ENCODE measurements at places on chromosomes 7 and 10.

- no peak for DNase-seq
Observed at GRCh38 chr7:3146571-3147226, 103.0 kb upstream of the CARD11 start.

DNA sequence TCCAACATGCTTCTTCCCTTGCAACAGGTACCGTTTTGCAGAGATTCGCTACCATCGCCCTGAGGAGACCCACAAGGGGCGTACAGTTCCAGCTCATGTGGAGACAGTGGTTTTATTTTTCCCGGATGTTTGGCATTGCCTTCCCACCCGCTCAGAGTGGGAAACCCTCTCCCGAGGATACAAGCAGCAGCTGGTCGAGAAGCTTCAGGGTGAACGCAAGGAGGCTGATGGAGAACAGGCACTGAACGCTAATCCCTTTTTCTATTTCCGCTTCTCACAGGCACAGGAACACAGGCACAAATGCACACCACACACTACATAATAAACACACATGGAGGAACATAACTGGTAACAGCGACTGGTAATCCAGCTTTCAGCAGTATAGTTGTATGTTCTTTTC is 35.2 kb downstream of the CCAR1 start:
- DNase-seq, result no peak

- no peak for DNase-seq
Observed at GRCh38 chr10:96217711-96218110, 53.7 kb downstream of the BLNK start.

DNA sequence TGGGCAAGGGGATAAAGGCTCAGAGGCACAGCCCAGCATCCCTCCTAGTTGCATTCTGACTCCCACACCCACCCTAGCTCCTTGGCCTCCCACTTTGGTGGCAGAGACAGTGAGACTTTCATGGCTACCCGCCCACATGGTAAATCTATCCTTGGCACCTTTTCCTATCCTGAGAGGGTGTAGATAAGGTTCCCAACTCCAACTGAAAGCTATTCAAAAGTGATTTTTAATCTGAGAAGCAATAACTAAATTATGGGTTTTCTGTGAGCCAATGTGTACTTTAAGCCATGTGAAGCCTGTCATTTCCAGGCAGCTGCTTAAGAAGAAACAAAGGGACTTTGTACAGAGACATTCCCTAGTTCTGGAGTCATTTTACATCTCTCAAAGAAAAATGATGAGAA is 9.1 kb downstream of the LAMB1 start:
- DNase-seq, result no peak

GRCh38 chr7:134645935-134646334 is 718 bp upstream of the BPGM start:
- DNase-seq, result no peak

DNA sequence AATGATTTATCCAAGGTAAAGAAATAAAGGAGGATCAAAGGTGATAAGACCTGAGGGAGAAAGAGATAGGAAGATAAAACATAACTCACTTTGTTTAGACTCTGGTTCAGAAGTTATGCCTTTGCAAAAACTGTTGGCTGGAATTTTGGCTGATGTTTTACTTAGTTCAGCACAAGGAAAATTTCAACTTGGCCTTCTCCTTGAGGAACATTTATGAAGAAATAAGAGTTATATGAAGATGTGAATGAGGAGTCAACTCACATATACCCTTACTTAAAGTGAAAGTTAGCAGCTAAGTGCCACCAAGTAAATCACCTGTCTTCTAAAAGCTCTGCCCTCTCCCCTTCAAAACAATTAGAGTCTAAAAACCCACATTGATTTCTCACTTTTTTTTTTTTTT is 39.7 kb upstream of the COL1A2 start:
- no peak for DNase-seq

DNA sequence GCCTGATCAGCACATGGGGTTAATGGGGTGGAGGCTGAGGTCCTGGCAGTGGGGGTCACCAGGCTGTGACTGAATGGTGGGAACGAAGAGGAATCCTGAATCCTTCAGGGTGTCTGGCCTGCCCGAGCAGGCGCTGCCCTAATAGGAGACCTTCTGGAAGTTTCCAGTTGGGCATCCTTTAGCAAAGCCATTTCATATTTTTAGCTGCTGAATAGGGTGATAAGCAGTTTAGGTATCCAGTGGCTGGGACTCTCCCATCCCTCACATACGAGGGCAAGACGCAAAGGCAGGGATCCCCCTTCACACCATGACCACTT is 159.3 kb downstream of the SH3PXD2A start:
- DNase-seq, result no peak

DNA sequence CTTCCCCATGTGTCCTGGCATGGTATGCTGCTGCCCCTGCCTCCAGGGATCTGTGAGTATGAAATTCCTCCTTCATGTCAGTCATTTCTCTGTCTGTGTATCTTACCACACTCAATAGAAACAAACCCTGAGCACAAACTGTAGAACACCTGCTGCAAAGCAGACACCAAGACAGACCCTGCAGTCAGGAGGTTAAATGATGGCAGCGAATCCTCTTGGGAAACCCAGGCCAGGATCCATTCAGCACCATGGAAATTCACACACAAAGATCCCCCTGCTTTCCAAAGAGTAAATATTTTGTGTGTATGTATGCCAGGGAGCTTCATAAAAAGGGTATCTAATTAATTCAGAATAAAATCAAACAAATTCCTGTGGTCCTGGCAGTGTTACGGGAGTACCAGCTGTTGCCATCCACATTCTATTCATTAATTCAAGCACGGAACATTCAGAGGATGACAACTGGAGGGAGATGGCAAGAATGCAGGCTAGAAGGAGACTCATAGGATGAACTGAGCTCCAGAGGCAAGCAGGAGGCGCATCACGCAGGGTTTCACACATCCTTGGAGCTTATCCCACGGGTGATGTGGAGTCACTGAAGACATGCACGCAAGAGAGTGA is 14.8 kb downstream of the ITIH5 start:
- DNase-seq, result no peak

- DNase-seq, result no peak
Observed at GRCh38 chr10:60816628-60817397, 38.5 kb downstream of the CDK1 start.

- DNase-seq, result no peak
Observed at GRCh38 chr7:1810521-1810920, 140.4 kb downstream of the ELFN1 start.

- DNase-seq, result peak; percentile 67
Observed at GRCh38 chr10:125144693-125145623, 15.4 kb downstream of the CTBP2 start.

GRCh38 chr10:42753126-42753506 is 29.5 kb upstream of the BMS1 start:
- DNase-seq, result peak; percentile 92

GRCh38 chr10:101010329-101010728 is 10.7 kb downstream of the LZTS2 start:
- no peak for DNase-seq

DNA sequence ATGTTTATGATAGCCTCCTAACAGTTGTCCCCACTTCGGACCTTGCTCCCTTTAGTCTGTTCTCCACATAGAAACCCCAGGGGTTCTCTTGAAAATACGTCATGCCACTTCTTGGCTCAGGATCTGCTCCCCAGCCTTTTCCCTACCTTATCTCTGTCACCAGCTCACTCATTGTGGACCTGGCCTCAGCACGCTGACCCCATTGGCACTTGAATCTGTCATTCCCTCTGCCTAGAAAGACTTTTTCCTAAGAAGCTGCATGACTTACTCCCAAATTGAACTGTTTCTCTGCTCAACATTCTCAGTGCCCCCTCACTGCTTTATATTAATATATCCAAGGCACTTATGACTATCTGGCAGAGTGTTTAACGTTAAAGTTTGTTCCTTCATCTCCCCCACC is 8.4 kb downstream of the EPDR1 start:
- no peak for DNase-seq

DNA sequence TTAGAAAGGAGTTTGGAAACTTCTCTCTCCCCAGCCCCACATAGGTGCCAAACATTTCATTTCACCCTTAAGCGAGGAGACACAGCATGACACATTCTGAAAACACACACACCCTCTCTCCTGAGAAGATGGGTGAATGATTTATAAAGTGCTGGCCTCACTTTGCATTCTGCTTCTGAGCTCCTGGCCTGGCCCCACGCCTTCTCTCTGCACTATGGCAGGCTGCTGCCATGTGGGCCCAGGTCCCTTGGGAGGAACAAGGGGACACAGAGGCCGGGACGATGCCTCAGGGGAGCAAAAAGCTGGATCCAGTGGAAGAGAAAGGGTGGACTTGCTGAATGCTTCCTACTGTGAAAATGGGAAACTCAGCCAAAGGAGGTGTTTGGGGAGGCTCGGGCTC is 56.0 kb downstream of the CPXM2 start:
- DNase-seq, result no peak

DNA sequence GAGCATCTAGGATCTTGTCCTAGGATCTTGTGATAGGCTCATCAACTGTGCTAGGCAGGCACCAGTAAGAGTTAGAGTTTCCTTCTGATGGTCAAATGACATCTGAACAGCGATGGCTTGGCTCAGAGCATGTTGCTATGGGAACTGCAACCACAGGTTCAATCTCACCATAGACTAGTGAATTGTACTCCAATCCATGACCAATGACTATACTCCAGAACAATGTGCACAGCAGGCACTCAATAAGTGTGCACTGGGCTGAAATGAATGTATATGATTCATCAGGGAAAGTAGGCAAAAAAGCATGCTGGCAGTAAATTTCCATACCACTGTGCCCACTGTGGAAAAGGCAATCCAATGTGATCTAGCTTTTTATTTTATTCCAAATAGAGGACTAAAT is 163.6 kb upstream of the HPS1 start:
- DNase-seq, result no peak

- peak; percentile 24 for DNase-seq
Observed at GRCh38 chr7:391411-391951, 101.5 kb downstream of the FOXL3 start.

Data from H9 (cell line).